ENCODE measurements at places on chromosomes 6 and 20.
A peak's percentile ranks its signal among the peaks of the same experiment; 100 is the strongest.

DNA sequence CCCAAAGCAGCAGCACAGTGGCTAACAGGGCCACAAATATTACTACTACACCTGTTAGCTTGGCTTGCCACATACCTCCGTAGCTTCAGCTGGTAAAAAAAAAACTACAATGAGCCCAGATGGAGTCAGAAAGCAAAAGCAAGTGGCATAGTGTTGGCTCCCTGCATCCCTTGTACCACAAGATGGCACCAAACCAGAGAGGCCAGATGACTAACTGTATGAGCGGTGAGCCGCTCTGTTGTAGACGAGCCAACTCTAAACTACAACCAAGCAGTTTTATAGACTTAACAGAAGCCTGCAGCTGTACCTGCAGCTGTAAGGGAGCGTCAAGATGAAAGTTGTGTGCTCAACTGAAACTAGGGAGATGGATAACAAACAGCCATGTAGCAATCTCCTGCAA, 84.5 kb upstream of the MCHR2 start:
- DNase-seq, result no peak

GRCh38 chr6:128033156-128033555, 132.3 kb upstream of the THEMIS start:
- no peak for DNase-seq

DNA sequence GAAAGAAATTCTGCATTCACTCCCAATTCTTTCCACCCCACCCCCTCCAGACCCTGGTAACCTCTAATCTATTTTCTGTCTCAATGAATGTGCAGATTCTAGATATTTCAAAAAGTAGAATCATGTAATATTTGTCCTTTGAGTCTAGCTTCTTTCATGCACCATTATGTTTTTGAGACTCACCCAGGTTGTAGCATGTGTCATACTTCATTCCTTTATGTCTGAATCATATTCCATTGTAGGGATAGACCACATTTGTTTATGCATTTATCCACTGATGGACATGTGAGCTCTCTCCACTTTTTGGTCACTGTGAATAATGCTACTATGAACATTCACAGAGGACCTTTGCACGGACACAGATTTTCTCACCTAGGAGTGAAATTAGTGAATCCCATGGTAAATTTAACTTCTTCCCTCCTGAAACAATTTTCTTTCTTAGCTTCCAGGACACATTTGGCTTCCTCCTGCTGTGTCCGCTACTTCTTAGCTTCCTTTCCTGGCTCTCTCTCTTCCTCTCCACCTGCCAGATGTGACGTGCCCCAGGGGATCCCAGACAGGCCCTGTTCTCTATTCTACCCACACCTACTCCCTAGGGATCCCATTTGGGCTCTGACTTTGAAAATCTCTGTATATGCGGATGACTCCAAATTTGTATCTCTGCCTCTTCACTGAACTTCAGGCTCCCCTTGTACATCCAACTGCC, 24.1 kb upstream of the ARFGEF2 start:
- peak; percentile 32 for DNase-seq

- DNase-seq, result no peak
These were observed 253.8 kb upstream of the STXBP5 start for GRCh38 chr6:146950351-146950835.

- no peak for DNase-seq
These were observed 171.8 kb upstream of the BMP2 start for GRCh38 chr20:6595704-6596103.

- no peak for DNase-seq
These were observed 12.0 kb upstream of the SLC17A5 start for GRCh38 chr6:73665686-73666319.

DNA sequence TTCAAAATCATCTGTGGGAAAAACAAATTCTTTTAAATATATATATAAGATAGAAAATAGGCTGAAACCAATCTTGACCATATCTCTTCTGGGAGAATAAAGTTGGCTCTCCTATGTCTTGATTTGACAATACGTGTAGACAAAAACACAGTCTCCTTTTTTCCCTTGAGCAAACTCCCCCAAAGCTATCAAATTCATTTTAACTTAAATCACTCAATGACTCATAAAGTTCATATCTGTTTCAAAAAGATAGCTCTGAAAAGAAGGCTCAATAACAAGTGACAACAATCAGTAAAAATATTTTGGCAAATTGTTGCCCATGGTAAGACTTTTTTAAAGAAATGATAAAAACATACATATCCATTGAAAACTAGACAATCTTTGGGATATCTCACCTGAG, 236.0 kb upstream of the TENT5A start:
- no peak for DNase-seq

DNA sequence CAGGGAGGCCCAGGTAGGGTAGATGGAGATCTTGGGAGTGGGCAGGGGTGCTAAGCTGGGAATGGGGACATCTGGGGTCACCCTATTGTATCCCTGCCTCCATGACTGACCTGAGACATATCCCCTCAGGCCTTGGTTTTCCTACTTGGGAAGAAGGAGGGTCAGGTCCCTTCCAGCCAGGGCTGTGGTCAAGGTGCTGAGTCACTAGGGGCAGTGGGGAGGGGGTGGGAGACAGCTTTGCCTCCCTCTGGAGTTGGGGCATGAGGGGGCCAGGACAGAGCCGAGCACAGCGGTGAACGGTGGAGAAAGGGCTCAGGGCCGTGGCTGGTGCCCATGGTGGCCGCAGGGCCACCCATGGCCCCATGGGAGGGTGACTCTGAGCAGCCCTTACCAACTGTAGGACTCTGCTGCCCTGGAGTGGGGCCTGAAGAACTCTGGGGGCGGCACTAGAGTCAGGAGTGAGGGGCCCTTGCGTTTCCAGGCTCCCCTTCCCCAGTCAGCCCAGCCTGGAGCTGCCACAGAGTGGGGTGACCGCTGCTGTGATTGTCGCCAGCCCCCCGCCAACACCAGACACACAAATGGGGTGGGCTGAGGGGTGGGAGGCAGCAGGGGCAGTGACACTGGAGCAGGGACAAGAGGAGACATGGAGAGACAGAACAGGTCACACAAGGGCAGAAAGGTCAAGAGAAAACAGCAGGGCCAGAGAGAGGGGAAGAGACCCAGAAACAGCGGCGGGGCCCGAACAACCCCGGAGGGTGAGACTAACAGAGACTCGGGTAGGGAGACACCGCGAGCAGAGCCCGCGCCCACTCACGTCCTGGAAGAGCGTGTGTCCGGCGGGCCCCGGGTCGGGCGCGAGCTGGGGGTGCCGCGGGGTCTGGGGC, 576 bp downstream of the NECAB3 start:
- peak; percentile 81 for DNase-seq

- DNase-seq, result peak; percentile 38
These were observed 80.7 kb upstream of the CCN6 start for GRCh38 chr6:111973118-111973761.

DNA sequence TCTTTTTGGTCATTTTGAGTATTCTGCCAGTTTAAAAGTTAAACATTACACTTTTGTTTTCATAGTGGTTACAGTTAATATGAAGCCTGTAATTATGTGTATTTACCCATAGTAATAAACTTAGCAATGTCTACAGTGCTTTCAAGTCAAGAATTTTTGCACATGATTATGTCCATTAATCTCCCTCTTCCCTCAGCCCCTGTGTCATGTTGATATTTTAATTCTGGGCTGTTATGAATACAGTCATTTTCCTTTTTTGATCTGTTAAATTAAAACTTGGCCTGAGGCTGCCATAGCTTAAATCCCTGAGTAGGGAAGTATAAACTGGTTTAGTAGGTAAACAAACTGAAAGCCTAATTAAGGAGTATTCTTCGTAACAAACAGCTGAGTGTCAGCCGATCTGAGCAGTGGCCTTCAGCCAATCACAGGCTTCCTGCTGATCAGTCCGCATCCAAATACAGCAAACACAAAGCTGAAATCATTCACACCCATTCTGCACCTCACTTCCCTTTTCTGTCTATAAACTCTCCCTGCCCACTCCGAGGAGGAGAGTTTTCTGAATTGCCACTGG, 9.5 kb upstream of the SFT2D1 start:
- no peak for DNase-seq

- DNase-seq, result no peak
These were observed 48.1 kb upstream of the BMP2 start for GRCh38 chr20:6719369-6719721.

All from SW 1271 (cell line).